ENCODE measurements at places on chromosomes 6 and 20.

DNA sequence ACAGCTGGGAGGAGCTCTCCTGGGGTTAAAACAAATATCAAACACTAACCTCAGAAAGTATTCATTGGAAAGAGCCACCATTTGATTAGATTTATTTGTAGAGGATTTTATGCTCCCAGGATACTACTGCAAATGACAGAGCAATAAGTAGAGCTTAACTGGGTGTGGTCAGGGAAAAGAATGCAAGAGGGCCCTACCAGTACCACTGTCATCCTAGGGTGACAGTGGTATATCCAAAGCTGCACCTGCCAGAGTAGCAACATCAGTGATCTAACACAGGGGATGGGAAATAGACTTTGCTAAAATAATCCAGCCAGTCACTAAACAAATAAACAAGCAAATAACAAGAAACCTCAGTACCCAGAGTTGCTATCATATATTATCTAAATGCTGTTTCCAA is 29.7 kb downstream of the ERGIC3 start:
- no peak for DNase-seq

DNA sequence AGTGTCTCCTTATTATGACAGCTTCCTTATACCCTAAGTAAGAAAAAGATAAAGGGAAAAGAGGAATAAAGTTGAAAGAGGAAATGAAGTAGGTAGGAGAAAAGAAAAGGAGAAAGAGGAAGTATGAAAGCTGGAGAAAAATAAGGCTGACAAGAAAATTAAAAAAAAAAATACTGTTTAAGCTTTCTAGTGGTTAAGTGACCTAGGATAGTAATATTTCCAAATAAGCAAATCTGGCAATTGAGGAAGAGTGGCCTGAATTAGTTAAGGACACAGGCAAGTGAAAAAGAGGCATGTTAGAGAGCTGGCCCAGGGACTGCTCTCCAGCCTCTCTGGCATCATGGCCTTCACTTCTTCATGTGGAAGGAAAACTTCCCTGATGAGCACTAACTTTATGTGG is 76.5 kb upstream of the ADGRF1 start:
- DNase-seq = no peak

GRCh38 chr6:70717038-70717801 is 49.5 kb downstream of the SMAP1 start:
- DNase-seq = no peak

DNA sequence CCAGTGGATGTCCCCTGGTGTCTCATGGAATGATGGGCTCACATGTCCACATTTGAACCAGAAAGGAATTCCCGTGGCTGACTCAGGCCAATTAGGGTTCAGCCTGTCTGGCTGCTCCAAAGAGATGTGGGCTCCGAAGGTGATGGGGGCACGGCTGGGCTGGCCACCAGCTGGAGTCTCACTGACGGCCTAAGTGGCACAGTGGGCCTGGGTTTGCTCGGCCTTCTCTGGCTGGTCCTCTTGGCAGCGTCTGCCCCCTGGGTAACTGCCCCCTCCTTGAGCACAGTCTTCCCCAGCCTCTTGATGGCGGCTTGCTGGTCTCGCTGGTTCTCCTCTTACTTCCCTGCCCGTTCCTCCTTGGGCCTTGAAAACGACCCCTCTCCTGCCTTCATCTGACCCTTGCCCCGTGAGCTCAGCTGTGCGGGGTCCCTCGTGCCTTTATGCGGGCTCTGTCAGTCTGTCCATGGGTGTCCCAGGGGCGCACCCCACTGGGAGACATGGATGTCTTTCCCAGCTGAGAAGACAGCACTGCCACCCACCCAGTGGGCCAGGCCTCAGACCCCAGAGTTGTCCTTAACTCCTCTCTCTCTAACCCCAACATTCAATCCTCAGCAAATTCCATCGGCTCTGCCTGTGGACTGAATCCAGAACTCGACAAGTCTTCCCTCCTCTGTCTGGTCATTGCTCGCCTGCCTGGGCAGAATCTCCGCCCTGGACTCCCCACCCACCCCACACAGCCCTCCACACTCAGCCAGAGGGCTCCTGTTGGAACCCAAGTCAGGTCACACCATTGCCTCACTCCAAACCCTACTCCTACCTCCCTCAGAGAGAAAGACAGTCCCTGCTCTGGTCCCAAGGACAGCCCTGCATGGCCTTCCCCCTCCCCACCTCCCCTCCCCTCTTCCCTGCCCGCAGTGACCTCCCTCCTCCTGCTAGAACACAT is 78.7 kb downstream of the CEBPB start:
- no peak for DNase-seq

- no peak for DNase-seq
These were observed 212.6 kb downstream of the MAFB start for GRCh38 chr20:40476461-40476860.

GRCh38 chr6:152386131-152386530 is 251.0 kb downstream of the SYNE1 start:
- DNase-seq = no peak

GRCh38 chr6:33822575-33823395 is 19.0 kb upstream of the MLN start:
- DNase-seq = no peak

DNA sequence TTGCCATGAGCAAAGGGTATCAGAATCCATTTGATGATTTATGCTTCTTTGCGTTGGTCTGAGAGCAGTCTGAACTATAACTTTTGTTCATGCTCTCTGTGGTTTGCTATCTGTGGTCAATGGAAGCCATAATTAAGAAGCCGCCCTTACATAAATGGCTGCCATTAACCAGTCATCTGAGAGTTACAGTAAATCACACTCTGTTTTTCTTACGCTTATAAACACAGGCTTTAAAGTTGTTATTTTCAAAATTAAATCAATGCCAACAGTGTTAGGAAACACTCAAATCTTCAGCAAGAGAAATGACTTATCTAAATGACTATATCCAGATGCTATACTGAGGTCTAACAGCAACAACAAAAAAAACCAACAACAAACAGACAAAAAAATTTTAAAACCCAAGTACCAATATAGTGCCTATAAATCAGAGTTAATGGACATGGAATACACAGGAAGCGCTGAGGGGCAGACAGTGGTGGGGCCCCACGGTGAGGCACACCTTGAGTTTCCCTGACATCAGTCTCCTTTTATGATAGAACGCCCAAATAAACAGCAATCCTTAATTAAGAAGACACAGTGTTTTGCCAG is 108.0 kb upstream of the C6orf118 start:
- DNase-seq = no peak

DNA sequence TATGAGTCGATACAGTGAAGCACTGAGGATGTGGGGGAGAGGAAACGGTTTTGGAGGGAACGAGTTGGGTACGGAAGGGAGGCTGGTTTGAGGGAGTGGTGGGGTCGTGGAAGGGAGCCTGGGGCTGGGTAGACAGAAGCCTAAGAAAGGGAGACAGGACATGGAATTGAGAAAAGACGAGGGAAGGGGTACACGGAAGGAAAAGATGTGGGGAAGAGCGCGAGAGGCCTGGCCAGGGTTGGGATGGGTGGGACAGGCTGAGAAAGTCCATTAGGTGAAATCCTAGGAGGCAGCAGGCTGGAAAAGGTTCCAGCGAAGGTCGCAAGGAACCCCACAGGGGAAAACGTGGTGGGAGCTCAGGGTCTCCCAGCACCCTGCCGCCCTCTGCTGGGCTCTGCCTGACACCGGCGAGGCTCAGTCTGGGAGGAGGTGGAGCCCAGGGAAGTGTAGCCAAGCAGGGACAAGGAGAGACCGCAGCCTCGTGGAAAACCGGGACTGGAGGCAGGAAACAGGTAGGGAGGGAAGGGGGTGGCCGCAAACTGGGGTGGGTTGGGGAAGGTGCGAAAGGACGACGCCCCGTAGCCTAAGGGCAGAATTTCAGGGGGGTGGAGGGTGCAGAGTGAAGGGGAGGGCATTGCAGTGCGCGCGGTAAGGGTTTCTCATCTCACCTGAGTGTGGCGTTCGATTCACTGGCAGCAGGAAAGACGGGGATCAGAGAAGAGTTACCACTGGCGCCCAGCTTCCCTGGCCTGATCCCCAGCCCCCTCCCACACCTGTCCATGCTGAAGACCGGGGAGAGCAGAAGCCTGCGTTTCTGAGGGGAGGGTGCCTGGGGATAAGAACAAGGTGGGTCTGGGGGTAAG is 4.3 kb downstream of the GABBR1 start:
- DNase-seq = peak; percentile 67

GRCh38 chr6:2563635-2564034 is 187.1 kb downstream of the MYLK4 start:
- no peak for DNase-seq

GRCh38 chr6:140225701-140226436 is 851.4 kb upstream of the CITED2 start:
- no peak for DNase-seq

Measured in activated naive CD4-positive, alpha-beta T cell treated with anti-CD3 and anti-CD28 coated beads, Interleukin-2, amount 50 U/mL, for 16 hours (primary cell).